Daoy (cell line): ENCODE measurements at places on chromosomes 3 and 15. TPM values are rescaled to one million over a fixed set of nuclear protein-coding genes. Genes with fewer than 3 reads are reported as not detected.

DNA sequence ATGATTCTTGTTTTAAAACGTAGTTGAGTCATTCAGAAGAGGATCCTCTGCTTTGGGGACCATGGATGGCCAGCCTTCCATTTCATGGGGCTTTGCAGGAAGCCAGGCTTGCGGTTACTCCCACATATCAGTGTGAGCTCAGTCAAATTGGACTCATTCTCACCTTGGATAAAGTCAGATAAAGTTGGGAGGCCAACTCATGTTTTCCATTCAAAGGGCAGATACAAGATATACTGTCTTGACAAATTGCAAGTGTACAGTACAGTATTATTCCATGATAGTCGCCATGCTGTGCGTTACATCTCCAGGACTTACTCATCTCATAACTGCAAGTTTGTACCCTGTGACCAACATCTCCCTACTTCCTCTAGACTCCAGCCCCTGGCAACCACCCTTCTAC is 25.5 kb upstream of the B3GNT5 start:
- DNase-seq = no peak

GRCh38 chr3:35900079-35900478 is 260.8 kb downstream of the ARPP21 start:
- DNase-seq = no peak

GRCh38 chr3:187798126-187798525 is 52.9 kb upstream of the BCL6 start:
- DNase-seq = no peak

GRCh38 chr15:65069179-65069578 is 1.4 kb upstream of the RASL12 start:
- peak; percentile 57 for DNase-seq

DNA sequence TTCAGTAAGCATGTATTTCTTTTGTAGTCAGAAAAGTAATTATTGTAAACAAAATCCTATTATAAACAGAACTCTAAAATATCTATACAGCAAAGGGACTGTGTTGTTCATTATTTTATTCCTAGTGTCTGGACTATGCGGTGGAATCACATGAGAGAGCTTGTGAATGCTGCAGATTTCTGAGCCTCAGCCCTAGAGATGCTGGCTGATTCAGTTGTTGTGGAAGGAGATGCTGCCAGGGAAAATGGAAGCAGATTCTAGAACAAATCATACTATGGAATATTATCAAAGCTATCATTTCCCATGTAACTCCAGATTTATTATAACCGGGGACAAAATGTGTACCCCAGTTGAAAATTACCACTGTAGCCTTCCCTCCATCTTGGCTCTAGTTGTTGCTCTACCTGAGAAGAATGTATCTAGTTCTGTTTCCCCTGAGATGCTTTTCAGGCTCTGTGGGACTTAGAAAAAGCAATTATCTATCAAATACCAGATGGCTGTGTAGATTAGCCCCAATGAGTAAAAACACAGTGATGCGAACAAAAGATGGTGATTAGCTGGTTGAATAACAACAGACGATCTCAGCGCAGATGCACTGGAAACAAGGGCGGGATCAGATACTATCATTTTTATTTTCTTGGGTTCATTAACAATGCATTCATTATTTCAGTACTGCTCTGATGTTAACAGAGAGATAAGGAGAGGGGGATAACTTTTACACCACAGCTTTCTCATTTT is 131.3 kb downstream of the TMEM108 start:
- no peak for DNase-seq

- no peak for DNase-seq
Observed at GRCh38 chr15:60370869-60371136, 27.0 kb downstream of the ANXA2 start.

- DNase-seq = no peak
Observed at GRCh38 chr15:75164625-75165350, 36.9 kb upstream of the C15orf39 start.

DNA sequence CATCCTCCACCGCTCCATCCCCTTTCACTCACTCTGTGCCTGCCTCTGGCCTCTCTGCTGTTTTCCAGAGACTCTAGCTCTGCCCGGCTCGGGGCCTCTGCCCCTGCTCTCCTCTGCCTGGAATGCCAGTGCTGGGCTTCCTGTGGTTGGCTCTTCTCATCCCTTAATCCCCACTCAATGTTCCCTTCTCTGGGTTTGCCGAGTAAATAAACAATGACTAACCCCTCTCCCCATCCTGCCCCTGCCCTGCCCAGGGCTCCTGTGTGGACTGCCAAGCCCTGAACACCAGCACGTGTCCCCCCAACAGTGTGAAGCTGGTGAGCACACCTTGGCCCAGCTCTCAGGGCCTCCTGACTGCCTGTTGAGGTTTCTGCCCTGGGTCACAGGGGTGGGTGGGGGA is 12.2 kb downstream of the STAB1 start:
- DNase-seq = peak; percentile 80

DNA sequence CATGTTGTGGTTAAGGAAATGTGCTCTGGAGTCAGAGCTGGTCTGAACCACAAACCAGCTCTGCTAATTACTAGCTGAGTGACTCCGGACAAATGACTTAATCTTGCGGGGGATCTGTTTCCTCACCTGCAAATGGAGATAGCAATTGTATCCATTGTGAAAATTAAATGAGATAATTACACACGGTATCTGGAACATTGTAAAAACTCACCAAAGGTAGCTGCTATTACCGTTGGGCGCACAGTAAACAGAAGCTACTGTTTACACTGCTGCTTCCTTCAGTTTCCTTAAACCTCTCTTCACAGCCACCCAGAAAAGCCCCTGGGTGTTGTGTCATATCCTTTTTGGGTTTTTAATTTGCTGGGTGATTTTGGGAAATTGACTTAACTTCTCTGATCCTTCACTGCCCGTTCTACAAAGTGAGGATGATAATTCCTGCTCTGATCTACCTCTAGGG is 107.8 kb downstream of the MEGF11 start:
- peak; percentile 79 for DNase-seq

GRCh38 chr3:4687167-4687566 is 194.0 kb downstream of the ITPR1 start:
- peak; percentile 5 for DNase-seq

GRCh38 chr15:62348623-62349022 is 183.5 kb upstream of the C2CD4B start:
- no peak for DNase-seq

Gene CHRFAM7A
- total RNA-seq = 8.4 and 17.5 TPM in 2 replicates

Gene FYCO1
- total RNA-seq = 2.6 and 3.3 TPM in 2 replicates

Gene PLCH1
- 1.5 and 2.0 TPM in 2 replicates for total RNA-seq

Gene PIGZ
- total RNA-seq = 0.23 and 0.77 TPM in 2 replicates
